H9 (cell line): ENCODE measurements at places on chromosomes 3 and 15.

- DNase-seq, result no peak
Observed at GRCh38 chr3:154310840-154311239, 13.4 kb downstream of the DHX36 start.

GRCh38 chr3:47225310-47225906 is 57.2 kb downstream of the KIF9 start:
- no peak for DNase-seq

DNA sequence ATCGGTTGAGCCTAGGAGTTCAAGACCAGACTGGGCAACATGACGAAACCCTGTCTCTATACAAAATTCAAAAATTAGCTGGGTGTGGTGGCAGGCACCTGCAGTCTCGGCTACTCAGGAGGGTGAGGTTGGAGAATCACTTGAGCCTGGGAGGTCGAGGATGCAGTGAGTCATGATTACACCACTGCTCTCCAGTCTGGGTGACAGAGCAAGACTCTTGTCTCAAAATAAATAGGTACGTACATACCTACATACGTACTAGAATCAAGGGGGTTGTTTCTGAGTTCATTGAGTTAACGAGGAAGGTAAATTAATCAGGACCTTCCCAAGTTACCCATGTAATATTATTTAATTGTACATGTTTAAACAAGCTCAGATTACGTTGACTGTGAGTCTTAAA is 97.5 kb downstream of the CHL1 start:
- DNase-seq, result no peak

DNA sequence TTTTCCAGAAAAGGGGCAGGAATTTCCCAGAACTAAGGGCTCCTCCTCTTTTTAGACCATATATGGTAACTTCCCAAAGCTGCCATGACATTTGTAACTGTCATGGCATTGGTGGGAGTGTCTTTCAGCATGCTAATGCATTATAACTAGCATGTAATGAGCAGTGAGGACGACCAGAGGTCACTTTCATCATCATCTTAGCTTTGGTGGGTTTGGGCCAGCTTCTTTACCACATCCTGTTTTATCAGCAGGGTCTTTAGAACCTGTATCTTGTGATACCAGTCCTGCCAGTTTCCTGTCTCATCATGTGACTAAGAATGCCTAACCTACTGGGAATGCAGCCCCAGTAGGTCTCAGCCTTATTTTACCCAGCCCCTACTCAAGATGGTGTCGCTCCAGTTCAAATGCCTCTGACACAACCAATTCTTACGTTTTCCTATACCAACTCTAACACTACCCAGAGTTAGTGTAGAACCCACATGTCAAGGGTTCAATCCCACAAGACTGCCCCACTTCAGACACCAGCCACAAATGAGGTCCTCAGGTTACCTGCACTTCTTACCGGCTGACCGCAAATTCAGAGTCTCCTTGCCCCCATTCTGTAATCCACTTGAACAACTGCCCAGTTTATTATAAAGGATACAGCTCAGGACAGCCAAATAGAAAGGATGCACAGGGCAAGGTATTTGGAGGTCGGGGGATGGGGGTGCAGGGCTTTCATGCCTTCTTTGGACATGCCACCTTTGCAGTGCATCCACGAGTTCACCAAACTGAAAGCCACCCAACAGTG is 17.7 kb downstream of the FOXB1 start:
- DNase-seq, result no peak
